ENCODE measurements at places on chromosomes 4 and X.

GRCh38 chrX:136166221-136166855 is 19.0 kb downstream of the FHL1 start:
- DNase-seq, result peak; percentile 22

GRCh38 chr4:151685303-151685702 is 75.5 kb downstream of the GATB start:
- no peak for DNase-seq

GRCh38 chr4:153222707-153223426 is 18.6 kb downstream of the TRIM2 start:
- DNase-seq, result no peak

DNA sequence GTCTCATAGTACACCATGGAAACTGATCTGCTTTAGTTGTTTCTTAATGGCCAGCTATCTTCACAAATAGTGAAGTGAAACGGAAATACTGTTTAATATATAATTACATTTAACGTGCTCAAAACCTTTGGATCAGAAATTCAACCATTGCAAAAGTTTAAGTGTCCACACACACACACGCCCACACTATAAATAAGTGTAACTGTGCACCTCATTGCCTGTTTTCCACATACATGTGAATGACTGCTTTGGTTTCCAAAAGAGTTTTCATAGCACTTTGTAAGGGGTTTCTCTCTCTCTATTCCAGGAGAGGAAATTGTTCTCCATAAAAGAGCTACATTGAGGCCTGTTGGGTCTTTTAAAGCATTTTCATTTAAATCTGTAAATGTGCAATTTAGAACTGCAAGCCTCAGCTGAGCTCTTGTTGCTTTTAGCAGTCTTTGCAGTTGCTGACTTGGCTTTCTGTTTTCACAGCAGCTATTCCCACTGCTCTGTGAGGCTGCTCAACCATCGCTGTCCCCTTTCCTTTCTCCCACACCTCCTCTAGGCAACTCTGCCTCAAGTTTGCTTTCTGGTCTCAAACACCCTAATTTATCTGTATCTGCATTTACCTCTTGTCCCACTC is 94.5 kb downstream of the RAPGEF2 start:
- DNase-seq, result peak; percentile 34

DNA sequence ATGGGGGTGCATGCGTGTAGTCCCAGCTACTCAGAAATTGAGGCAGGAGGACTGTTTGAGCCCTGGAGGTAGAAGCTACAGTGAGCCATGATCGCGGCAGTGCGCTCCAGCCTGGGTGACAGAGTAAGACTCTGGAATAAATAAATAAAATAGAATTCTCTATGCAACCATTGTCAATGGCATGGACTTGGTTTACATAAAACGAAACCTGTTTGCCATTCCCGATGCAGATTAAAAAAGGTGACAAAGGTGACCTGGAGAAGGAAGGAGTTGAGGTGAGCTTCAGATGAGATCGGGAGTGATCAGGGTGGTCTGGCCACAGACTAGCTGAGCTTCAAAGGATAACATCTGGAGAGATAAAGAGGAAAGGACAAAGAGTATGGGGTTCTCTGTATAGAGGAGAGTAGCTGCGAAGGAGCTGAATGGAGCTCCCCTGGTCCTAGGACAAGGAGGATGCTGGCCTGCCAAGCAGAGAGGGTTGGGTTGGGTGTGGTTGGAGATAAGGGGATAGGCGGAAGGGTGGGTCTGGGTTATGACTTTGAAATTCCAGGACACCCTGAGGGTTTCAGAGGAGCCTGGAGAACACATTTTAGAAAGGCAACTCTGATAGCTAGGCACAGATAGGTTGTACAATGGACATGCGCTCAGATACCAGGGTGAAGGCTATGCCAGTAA is 98.6 kb downstream of the RBM47 start:
- no peak for DNase-seq

GRCh38 chr4:137685357-137685756 is 153.1 kb upstream of the PCDH18 start:
- no peak for DNase-seq

DNA sequence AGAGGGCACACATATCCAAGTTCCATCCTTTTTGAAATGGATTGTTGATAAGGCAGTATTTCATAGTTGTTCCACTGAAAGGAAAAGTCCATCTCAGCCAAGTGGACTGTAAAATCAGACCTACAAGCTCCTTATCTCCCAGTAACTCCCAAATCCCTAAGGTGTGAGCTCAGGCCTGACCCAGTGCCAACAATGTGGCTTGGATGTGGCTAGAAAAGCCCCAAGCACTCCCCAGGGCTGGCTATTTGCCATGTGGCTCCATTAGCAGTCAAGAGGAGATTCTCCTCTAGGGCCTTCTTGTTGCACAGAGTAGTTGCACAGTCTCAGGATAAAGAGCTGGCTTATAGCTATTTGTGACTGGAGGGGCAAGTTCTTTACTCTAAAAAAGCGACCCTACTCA is 25.0 kb upstream of the DGKK start:
- no peak for DNase-seq

- no peak for DNase-seq
These were observed 39.1 kb downstream of the YTHDC1 start for GRCh38 chr4:68310651-68311247.

DNA sequence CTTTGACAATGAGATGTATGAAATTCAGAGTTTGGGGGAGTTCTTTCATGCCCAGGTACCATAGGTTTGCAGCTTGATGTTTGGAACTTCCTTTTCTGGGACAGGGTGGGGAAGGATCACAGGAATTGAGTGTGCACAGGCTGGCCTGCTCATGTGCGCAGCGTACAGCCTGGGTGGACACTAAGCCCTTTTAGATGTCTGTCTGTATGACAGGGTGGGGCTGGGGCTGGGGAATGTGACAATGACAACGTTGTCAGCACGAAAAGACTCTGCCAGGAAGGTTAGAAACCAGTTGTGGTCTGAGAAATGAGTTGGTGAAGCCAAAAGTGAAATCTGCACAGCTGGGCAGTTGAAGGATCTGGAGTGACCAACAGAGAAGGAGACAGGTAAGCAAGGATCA is 47.4 kb downstream of the WWC2 start:
- peak; percentile 66 for DNase-seq

GRCh38 chrX:36160081-36160480 is 240.5 kb downstream of the CFAP47 start:
- DNase-seq, result no peak

- DNase-seq, result no peak
These were observed 20.9 kb downstream of the MAPK10 start for GRCh38 chr4:86338989-86339388.

DNA sequence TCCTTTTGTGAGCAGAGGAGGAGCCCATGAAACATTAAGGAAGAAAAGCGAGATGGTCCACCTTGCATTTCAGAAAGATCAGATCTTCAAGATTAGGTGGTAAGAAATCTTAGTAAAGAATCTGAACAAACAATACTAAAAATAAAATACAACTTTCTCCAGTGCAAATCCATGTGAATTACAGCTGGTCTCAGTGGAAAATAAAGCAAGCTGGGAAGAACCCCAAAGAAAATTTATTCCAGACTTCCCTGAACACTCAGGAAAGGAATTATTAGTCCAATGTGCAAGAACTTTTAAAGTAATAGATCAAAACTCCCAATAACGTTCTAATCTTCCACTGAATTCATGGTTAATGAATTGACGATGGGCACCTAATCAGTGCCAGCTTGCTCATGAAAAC is 37.3 kb upstream of the C1QTNF7 start:
- DNase-seq, result no peak

DNA sequence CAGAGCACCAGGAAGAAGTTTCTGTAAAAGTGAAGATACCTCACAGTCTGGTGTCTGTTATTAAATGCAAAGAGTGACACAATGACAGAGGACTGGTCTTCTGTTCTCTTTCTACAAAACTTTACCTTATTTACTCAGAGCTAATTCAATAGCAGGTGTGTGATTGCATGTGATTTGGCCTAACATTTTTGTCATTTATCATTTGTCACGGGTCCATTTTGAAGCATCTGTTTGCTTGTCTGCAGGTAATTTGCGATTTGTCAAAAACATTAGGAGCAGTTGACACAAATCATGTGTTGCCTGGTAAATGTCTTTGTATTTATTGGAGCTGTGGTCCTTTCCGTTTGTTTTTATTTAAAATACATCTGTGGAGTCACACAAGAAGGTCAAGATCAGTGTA is 1232.4 kb downstream of the STIM2 start:
- no peak for DNase-seq

GRCh38 chr4:126807132-126807531 is 825.6 kb upstream of the INTU start:
- no peak for DNase-seq

- no peak for DNase-seq
These were observed 87.5 kb downstream of the PALLD start for GRCh38 chr4:168584321-168584771.

- no peak for DNase-seq
These were observed 50.5 kb downstream of the CXCL1 start for GRCh38 chr4:73919691-73920090.

DNA sequence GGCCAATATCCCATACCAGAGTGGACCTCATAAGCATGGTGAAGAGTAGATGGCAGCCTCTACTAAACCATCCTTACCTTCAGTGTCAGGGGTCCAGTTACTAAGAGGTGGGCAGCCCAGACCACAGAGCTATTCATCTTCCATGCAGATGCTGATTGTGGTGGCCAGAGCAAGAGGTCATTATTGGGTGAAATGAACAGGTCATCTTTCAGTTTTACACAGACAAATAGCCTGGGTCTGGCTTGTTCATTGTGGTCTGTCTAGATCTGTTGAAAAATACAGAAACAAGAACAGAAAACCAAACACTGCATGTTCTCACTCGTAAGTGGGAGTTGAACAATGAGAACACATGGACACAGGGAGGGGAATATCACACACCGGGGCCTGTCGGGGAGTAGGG is 71.3 kb downstream of the PAK3 start:
- DNase-seq, result no peak

GRCh38 chr4:62028745-62029144 is 828.6 kb downstream of the ADGRL3 start:
- DNase-seq, result no peak

- no peak for DNase-seq
These were observed 997.4 kb downstream of the RAPGEF2 start for GRCh38 chr4:160100316-160100715.
